Amniotic epithelial cell (primary cell): ENCODE measurements at places on chromosomes 11 and 22.

DNA sequence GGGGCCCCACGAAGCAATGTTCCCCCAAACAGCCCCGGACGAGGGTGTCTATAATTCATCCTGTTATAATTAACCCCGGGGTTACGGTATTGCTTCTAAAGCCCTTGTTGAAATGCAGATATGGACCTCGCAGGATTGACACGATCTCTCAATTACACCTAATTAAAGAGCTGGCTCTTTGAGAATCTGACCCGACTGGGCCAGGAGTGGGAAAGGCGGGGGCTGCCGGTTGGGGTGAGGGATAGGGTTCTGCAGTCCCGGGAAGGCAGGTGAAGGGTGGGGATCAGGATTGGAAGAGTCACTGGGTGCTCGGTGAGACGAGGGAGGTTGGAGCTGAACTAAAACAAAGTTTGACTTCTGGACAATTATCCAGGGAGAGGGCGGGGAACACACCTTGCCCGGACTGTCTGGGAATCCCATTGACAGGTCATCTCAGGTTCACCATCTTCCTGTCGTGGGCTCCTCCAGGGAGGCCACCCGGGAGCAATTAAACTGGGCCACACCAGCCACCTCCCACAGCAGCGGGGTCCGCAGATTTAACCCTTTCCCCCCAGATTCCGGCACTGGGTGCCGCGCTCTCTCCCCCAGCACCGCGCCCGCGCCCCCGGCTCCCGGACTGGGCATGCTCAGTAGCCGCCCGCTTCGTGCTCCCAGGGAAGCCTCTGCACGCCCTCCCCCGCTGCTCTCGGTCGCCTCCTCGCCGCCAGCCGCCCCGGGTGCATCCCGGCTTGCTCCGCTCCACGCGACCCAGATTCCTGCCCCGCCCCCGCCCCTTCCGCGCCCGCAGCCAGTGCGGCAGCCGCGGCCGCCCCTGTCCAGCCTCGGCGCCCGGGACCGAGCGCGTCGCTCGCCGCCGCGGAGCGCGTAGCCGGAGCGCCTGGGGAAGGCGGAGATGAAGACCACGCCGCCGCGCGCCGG lies at the start of gene ELMOD1:
Gene ELMOD1 (plus strand): TSS at position 688 of the 918 bp plus-strand sequence. CDS start 27,043 bp downstream, outside the sequence.
- no peak for DNase-seq

DNA sequence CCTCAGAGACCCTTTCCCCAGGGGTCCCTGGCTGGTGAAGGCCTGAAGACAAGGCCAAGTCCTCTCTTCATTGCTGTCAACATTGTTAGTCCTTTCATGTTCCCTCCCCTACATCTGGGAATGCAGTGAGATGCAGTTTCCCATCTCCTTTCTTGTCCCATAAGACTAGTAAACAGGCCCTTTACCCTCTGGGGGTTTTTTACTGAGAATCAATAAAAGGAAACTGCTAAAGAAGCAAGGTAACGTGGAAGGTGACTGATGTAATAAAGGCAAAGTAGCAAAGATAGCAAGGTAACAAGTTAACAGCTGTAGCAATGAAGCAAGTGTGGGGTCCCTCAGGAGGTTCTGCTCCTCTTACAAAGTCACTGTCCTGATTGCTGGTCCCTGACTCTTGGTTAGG lies 37.3 kb downstream of the TEAD1 start:
- no peak for DNase-seq

- DNase-seq = no peak
Observed at GRCh38 chr11:115919341-115920091, 415.3 kb upstream of the CADM1 start.

- no peak for DNase-seq
Observed at GRCh38 chr22:17656870-17657395, 18.4 kb downstream of the BCL2L13 start.

DNA sequence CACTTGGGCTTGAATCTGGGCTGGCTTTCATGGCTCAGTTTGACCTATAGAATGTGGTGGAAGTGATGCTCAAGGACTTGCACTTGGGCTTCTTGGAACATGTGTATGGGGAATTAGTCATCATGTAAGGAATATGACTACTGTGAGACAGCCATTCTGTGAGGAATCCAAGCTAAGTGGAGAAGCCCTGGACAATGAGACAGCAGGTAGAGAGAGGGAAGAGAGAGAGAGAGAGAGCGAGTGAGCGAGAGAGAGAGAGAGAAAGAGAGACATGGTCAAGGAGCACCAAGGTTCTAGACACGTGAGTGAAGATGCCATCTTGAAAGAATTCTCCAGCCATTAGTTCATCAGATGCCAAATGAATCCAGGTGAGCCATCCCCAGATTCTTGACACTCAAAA lies 261.6 kb upstream of the SORL1-AS1 start:
- no peak for DNase-seq

- DNase-seq = peak; percentile 37
Observed at GRCh38 chr11:124482362-124483147, 37.1 kb upstream of the OR8B8 start.

DNA sequence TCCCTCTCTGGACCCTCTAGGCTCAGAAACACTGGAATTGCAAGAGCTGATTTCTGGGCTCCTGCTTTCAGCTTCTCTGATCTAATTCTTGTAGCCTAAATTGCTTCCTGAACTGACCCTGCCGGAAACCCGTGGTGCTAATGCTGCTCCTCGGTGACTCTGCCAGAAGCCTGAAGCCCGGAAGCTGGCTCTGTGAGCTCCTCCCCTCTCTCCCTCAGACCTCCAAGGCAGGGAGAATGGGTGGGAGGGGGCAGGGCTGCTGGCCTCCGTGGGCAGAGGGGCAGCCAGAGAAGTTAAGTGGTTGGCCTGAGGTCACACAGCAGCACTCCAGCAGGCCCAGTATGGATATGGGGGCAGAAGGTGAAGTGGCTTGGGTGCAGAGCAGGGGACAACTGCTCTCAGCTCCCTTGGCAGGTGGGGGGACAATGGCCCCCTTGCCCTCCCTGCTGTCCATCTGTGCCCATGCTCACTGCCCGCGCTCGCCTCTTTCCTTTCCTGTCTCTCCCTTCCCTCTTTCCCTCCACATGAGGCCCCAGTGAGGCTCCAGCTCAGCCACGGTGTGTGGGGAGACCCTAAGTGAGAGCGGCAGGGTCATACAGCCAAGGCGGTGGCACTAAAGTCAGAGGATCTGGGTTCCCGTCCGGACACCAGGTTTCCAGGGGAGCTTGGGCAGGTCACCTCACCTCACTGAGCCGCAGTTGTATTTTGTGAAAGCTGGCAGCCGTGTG lies 16.2 kb downstream of the CAPN5 start:
- DNase-seq = peak; percentile 25

DNA sequence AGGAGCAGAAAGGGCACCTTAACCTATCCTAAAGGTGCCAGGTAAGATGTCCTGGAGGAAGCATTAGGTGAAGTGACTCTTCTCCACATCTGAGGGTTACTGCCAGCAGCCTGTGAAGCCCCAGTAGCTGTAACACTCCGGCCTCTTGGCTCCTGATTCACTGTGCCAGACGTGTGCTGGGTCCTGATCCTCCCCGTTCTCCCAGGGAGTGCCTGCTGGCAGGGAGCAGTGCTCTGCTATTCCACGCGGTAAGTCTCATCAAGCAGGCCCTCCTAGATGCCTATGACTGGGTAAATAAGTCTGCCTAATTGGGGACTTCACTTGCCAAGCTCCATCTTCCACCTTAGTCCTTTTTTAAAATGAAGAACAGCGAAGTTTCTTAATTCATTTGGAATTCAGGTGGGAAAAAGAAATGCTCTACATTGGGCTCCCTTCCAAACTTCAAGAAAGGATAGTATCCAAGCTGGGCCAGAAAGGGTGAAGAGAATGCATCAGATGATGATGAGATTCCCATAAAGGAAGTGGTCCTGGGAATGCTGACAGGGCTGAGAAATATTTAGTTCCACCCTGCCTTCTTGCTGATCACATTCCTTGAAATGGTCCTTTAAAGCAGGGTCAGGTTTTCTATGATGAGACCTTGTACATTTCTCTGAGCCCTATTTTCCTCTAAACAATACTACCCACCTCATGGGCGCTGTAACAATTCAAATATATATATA lies 188.0 kb downstream of the MAML2 start:
- peak; percentile 64 for DNase-seq

GRCh38 chr22:44561139-44561840 lies 63.3 kb upstream of the RTL6 start:
- no peak for DNase-seq

DNA sequence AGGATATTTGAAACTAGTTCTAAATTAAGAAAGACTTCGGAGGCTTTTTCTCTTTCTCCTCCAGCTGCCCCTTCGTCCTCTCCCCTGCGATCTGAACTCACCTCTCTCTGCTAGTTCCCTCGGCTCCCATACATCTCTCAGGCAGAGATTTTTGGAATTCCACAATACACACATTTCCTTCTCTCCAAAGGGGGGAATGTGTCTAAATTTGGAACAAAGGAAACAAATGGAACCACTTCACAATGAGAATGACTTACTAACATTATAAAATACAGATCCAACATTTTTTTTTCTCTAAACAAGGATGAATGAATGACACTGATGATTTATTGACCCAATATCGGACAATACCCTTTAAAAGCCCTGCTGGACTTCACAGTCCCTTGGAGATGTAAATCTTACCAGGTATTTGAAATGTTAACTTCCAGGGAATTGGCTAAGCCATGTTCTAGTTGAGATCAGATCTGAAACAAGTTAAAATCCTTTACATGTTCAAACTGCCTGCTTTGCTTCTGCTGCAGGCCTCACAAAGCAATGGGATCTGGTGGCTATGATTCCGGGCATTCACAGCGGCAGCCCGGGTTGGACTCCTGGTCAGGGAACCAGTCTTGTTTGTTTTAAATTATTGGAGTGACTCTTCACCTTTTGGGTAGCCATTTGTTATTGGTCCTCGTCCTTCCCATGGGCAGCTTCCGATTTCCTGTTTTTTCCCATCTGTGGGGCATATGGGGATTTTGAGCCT lies 20.5 kb upstream of the GSTP1 start:
- DNase-seq = no peak

- no peak for DNase-seq
Observed at GRCh38 chr11:95563173-95563572, 226.4 kb downstream of the FAM76B start.

- DNase-seq = no peak
Observed at GRCh38 chr11:124150684-124151083, 32.5 kb upstream of the OR10D3 start.

DNA sequence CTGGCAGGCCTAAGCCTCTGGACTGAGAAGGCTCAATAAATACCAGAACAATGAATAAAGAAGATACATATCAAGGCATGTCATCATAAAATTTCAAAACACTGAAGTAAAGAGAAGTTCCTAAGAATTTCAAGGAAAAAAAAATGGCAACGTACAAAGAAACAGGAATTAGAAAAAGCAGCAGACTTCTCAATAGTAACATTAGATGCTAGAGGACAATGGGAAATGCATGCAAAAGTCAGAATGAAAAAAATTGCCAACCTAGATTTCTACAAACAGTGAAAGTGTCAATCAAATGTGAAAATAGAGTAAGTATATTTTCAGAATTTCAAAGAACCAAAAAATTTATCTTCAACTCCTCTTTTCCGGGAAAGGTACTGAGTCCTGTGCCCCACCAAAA lies 125.0 kb downstream of the KCNC1 start:
- peak; percentile 18 for DNase-seq
